Neuronal stem cell (in vitro differentiated cells): ENCODE measurements at places on chromosomes 5 and 9.

- no peak for DNase-seq
Measured at GRCh38 chr9:3186751-3187150, 339.1 kb downstream of the RFX3 start.

DNA sequence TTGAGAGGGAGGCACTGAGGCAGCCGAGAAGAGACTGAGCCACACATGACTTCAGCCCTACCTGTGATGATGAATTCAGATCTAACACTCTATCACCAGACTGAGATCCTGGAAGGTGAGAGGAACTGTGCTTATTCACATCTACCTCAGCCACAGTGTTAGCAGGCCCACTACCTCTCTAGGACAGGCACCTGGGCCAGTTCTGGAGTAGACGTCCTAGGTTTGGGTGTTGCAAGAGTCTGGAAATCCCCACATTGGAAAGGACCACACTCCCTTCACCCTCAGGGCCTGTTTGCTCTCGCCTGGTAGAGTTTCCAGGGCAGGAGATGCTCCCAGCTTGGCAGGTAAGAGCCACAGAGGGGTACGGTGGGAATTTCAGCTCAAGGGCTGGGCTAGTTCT, 113.8 kb upstream of the CCL21 start:
- no peak for DNase-seq

DNA sequence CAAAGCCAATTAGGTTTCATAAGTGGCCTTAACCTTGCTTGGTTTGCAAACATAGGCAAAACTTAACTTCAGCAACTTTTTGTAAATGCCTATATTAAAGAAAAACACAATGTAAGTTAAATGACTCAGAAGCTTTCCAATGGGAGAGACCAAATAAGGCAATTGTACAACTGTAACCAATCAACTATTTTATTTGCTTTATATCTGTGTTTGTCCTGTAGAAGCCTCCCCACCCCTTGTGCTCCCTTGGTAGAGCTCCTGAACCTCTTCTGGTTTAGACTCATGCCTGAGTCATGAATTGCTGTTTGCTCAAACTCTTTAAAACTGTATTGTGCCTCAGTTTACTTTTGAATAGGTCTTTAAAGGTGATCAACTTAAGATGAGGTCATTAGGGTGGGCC, 3.0 kb upstream of the C1QTNF3 start:
- DNase-seq: no peak

DNA sequence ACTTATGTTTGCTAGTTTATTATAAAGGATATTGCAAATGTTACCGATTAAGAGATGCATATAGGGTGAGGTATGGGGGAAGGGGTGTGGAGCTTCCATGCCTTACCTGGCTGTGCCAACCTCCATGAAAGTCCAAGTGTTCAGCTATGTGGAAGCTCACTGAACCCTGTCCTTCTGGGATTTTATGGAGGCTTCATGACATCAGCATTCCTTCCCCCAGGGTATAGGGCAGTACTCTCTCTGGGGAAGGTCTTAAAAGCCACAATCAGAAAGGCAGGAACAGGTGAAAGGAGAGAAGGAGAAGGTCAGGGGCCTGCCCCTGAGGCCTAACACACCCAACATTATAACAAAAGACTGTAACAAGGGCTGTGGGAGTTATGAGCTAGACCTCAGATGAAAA, 592.6 kb downstream of the PDE4D start:
- DNase-seq: no peak

- no peak for DNase-seq
Measured at GRCh38 chr9:8365029-8365428, 565.5 kb upstream of the DMAC1 start.

DNA sequence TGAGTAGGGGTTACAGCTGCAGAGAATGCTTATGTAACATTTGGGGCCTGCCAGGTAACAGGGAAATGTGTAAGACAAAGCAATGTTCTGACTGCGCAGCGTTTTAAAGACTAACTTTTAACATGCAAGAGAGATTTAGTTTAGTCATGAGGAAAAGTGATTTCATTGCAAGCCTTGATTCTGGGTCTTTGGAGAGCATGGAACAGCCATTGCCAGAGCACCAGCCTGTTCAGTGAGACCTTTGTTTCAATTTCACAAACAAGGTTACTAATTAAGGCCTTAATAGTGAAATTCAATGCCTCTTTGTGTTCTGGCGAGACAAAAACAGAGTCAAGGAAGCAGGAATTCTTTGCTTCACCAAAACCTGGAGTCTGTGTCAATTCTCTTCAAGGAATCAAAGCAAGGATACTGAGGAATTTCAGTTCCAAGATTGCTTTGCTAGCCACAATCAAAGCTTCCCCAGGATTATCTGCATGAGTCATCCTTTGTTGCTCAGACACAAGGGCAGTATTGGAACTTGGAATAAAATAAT, 14.4 kb downstream of the CKMT2 start:
- DNase-seq: peak; percentile 47

- no peak for DNase-seq
Measured at GRCh38 chr9:21615018-21615417, 132.9 kb upstream of the IFNE start.

DNA sequence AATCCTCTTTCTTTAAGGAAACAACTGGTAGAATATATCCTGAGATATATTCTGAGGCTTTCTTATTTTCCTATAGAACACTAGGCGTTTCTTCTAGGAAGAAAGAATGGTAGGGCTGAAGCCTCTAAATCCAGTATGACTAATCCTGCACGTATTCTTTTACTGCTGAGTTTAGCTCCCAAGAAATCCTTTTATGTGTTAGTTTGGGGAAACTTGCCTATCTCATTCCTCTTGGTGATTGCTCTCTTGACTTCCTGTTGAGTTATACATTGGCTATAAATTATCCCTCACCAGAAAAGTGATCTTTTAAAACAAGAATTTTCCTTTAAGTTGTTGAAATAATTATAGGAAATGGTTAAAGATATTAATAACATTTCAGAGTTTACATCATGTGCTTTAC, 422.9 kb downstream of the TMEM161B start:
- no peak for DNase-seq

DNA sequence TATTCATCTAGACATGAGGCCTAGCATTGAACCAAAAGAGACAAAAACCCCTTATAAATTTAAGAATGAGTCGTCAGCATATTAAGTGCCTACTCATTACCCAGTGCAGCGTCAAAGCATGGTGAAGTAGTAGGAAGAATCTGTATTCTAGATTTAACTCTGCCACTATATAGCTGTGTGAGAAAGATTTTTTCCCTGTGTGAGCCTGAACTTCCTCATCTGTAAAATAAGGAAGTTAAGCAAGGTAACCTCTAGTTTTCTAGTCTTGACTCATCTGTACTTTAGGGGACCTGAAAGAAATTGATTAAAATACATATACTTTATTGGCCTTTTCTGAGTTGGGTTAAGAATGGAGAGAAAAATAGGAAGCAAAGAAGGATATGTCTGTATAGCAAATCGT, 82.1 kb upstream of the RUSC2 start:
- DNase-seq: no peak

- no peak for DNase-seq
Measured at GRCh38 chr5:97163790-97164285, 19.2 kb downstream of the RIOK2 start.

- DNase-seq: no peak
Measured at GRCh38 chr9:107786561-107786960, 297.0 kb upstream of the KLF4 start.

GRCh38 chr5:112386766-112387165, 32.3 kb downstream of the EPB41L4A start:
- DNase-seq: no peak

DNA sequence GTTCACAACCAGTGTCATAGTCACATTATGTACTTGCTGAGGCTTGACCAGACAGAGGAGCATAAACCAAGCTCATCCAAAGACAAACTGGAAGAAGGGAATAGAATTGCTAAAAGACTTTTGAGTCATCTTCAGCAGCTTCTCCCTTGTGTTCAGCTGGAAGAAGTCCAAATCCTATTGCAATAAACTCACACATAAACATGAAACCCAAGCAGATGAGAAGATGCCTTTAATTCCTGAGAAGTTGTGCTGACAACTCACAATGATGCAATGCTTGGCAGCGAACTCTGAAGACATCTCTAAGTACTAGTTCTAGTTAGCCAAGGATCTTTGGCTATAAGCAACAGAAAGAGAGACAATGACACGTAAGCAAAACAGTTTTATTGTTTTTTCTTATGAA, 642.1 kb downstream of the KCTD16 start:
- DNase-seq: no peak

GRCh38 chr9:116750510-116750909, 63.4 kb downstream of the TRIM32 start:
- no peak for DNase-seq

DNA sequence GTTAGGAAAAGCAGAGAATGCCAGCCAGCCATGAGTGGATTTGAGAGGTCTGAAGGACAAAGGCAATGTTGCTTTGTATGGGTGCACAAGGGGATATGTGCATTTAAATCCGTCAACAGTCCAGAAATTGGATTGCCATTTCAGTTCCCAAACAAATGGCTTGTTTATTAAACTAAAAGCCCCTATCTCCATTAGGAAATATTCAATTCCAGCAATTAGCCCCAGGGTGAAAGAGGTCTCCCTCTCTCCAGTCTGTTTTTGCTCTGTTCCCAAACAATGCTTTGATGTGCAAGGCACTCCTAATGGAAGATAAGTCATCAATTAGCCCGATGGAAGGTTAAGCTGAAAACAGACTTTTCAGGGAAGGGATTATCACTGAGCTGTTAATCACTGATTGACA, 101.3 kb downstream of the C9orf152 start:
- DNase-seq: no peak

DNA sequence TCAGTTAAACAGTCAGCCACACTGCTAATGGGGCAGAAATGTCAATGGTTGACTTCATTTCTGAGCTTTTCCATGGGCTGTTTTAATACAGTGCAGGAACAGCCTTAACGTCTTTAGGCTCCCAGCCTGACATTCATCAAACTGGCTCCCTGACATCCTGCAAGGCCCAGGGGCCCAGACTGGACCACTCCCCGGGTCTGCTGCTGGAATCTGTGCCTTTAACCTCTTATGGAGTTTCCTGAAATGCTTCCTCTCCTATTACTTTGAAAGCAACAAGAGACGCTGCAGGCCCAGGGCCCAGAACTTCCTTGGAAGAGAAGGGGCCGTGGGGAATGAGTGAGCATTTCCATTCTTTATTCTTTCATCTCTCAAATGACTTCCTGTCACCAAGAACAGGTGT, 216.8 kb upstream of the PANK3 start:
- DNase-seq: no peak

DNA sequence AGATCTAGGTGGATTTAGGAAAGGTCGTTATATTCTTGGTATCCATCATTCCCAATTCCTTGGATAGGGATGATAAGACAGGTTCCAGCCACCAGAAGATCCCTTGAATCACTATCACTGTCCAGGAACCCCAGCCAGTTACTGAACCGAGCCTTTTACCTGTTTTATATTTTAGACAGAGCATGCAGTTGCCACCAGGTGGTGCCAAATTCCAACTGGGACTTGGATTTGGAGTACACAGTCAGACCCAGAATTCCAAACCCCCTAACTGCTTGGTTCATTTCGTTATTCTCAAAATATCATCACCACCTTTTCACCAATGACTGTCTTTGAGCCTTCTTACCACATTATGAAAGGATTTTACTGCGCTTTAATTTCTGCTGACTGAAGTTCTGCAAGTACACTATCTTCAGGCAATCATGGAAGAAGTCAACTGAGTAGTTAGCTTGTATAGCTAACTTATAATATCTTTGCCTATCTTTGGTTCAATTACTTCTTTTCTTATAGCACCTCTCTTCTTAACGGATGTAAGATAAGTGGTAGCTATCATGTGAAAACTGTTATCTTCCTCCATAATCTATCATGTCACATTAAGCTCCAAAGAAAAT, 191.8 kb downstream of the PRR16 start:
- DNase-seq: peak; percentile 4

DNA sequence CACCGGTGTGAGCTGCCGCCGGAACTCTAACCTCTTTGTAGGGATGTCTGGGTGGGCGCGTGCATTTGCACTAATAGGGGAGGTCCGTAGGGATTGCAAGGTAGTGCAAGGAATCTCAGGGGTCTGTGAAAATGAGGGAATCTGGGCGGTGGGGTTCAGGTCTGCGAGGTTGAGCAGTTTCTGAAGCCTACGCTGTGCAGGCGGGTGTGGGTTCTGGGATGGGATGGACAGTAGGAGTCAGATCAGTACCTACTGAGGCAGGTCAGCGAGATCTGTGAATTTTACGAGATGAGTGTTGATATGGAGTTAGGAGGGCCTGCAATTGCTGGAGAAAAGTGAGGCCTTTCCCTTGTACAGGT, 856 bp upstream of the ATOSB start:
- DNase-seq: peak; percentile 43

DNA sequence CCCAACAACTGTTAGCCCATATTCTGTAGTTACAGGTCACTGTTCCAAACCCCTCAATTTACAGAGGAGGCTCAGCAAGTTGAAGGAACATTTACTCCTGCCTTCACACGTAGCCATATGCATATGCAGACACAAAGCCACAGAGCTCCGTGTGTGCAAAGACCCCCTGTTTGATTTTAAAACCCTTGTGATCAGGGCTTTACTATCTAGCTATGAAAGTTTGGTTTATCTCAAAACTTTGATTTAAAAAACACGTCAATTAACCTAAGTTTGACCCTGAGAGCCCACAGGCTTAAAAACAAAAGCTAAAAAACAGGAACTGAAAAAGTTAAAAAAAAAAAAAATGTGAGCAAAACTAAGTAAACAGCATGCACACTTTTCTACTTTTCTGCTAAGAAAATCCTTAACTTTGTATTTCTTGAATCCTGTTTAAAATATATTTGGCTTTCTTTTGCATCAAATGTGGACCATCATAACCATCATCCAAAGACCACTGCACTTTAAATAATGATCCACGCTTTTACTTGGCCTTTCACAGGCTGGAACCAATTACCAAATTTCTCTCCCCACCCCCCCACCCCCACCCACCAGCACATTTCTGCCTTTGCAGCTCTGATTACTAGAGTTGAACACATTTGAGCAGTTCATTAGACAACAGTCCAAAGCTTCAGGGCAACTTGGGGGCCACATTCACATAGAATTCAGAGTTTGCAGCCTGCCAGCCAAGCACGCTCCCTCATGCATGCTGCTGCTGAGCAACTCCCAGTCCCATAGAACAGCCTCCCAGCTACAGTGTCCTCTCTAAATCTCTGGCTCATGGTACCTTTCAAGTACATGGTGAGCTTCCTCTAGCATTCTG, 128.8 kb upstream of the MAP3K1 start:
- no peak for DNase-seq

GRCh38 chr9:88809355-88810161, 181.7 kb upstream of the S1PR3 start:
- DNase-seq: no peak

DNA sequence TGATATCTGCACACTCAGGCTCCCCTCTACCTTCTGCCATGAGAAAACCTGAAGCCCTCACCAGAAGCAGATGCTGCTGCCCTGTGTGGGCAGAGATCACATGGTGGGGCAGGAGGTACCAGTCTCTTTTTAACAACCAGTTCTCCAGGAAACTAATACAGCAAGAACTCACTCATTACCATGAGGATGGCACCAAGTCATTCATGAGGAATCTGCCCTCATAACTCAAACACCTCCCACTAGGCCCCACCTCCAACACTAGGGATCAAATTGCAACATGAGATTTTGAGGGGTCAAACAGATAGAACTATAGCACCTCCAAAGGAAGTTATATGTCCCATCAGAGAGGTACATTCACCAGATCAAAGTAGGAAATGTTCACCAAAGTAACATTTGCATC, 136.3 kb upstream of the SHB start:
- no peak for DNase-seq

GRCh38 chr9:127347831-127348776, 48.9 kb upstream of the SLC2A8 start:
- DNase-seq: no peak
